ENCODE measurements at places on chromosomes 1 and 21. TPM values are rescaled to one million over a fixed set of nuclear protein-coding genes. Genes with fewer than 3 reads are reported as not detected.

Gene HFM1
- 69.3 TPM for total RNA-seq

Gene EXTL1
- total RNA-seq = 1.2 TPM

GRCh38 chr21:38561613-38562581 lies 63.6 kb upstream of the ERG start:
- DNase-seq = no peak

DNA sequence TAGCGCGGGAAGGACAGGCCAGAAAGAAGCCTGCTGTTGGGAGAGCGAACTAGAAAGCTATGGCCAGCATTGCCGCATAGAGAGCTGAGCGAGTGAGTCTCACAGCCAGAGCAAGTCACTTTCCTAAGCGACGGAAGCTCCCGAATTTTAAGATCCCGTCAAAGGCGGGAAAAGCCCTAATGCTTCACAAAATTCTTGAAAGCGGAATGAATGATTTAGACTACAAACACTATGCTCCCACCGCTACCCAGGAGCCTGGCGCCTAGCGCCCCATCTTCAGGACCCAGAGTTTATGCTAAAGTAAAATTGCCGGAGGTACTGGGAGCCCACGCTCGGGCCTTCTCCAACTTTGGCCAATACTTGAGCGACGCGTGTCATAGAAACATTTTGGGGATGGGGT lies 409.9 kb upstream of the ESRRG start:
- DNase-seq = no peak

DNA sequence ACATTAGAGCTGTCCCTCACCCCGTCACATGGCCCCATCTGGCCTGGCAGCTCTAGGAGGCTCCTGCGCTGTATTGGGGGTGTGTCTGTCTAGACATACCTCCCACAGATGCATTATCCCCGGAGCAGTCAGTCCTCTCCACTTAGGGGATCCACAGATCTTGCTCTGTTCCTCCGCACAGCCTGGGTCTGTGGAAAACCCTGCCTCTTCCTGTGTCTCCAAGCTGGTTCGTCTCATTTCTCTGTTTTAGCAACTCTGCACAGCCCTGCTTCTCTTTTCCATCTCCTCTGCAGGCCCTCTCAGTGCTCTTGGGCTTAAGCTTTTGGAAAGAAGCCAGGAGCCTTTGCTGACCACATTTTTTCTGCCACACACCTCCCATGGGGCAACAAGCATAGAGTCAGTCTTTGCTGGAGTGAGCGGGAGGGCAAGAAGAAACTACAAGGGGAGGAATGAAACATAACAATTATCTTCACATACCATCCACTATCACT lies 241.5 kb downstream of the FOXD2 start:
- DNase-seq = no peak

DNA sequence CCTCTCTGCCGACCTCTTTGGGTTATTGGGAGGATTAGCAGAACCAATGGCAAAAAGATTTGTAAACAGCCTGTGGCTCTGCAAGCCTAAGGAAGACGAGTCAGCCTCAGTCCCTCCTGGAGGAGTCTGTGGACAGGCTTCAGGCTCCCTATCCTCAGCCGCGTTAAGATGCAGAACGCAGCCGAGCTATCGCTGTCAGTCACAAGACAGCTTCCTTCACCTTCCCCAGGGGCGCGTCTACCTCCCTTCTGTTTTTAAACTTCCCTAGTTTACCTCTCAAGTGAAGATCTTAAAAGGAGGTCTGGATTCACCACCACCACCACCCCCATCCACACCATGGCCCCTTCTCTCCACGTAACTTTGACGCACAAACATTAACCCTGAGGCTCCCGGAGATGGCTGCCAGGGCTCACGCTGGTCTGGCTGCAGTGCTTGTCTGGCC lies 738 bp downstream of the CAMK1G start:
- no peak for DNase-seq

- no peak for DNase-seq
Observed at GRCh38 chr21:42247716-42248115, 28.8 kb downstream of the ABCG1 start.

Measured in frontal cortex (tissue), 4 donors.